Occipital lobe (tissue), 3 donors: ENCODE measurements at places on chromosomes 1 and 21. TPM values are rescaled to one million over a fixed set of nuclear protein-coding genes. Genes with fewer than 3 reads are reported as not detected.

Gene PTP4A2
- total RNA-seq: 551 TPM

Gene HEYL
- 0.47 TPM for total RNA-seq

DNA sequence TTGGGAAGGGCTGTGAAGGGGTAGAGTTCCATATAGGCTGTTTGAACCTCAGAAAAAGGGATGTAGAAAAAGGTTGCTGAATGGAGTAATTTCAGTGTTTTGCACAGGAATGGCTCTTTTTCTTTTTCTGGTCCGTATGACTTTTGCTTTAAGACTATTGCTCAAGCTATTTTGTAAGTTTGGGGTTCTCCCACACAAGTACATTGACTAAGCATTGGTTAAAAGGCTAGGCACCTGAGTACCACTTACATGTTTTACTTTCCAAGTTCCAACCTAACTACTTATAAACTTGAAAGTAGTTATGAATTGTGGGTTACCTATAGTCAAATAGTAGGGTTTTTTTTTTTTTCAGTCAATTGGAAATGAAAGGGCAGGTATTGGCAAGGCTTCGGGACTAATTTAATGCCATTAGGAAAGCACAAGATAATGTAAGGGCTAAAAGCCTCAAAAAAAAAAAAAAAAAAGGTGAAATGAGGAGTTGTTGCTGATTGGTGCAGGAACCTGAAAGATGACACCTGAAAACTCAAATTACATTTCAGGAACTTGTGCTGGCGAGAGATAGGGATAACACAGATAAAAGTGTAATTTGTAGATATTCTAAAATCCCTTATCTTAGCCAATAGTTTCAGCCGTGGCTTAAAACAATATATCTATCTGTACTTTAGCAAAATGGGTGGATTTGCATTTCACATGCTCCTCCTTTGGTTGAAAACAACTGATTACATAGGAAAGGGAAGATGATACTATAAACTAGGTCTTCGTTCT lies 209.5 kb downstream of the RPS6KC1 start:
- DNase-seq: no peak

- DNase-seq: no peak
These were observed 34.4 kb upstream of the TENT5C start for GRCh38 chr1:117571496-117571895.

GRCh38 chr1:114750780-114751179 lies 7.0 kb downstream of the CSDE1 start:
- DNase-seq: no peak

- no peak for DNase-seq
These were observed 14.2 kb upstream of the AMIGO1 start for GRCh38 chr1:109523706-109524105.
